ENCODE measurements at places on chromosomes 5 and 9.

DNA sequence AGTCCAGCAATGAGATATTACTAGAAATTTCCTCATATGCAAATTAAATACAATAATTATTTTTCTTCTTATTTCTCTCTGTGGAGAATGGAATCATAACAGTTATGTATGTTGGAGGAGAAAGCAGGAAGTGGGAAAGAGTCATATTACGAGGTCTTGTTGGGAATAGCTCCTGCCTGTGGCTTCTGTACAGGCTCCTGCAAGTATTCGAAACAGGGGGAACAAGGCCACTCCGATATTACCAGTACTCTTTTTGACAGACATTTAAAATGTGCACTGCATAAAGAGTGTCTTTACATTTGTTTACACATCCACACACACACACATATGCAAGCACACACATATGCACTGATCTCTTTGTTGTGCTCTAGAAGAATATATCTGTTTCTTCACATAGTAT lies 812.0 kb upstream of the ZNF608 start:
- no peak for DNase-seq

GRCh38 chr5:127369796-127370195 lies 79.2 kb downstream of the MEGF10 start:
- no peak for DNase-seq

DNA sequence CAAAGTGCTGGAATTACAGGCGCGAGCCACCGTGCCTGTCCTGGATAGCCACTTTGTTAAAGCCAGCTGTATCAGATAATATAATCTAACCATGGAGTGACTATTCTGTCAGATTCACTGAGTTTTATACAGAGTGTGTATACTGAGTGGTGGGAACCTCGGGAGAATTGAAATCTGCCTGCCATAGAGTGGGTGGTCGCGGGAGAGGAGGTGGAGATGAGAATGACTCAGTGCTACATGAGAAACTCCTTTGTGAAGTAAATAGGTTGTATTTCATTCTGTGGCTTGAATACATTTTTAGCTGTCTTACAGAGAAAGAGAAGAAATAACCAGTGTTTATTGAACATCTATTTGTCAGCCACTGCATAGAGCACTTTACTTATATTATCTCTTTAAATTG lies 26.4 kb downstream of the ATP6V0E1 start:
- no peak for DNase-seq

DNA sequence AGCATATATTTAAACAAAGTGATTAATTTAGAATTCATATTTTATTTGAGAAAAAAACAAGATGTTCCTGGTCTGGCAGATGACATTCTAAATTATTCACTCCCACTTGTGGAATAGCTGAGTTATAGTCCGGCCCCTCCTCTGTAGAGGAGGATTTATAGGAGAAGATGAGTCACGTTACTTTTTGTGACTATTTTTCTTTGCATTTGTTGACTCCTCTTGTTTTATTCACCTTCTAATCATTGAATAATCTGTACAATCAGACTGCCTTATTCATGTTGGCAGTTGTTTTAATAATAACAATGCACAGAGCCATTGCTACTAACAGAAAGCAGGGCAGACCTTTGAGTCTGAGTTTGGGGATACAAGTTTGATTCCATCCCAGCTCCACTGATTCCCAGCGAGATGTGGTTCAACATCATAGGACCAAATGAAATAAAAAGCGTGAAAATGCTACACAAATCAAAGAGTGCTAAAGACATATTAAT lies 23.2 kb downstream of the DOCK8 start:
- DNase-seq: no peak

GRCh38 chr5:20649966-20650365 lies 662.0 kb upstream of the CDH18 start:
- no peak for DNase-seq
